ELF-1 (cell line): ENCODE measurements at places on chromosomes 4 and X.

DNA sequence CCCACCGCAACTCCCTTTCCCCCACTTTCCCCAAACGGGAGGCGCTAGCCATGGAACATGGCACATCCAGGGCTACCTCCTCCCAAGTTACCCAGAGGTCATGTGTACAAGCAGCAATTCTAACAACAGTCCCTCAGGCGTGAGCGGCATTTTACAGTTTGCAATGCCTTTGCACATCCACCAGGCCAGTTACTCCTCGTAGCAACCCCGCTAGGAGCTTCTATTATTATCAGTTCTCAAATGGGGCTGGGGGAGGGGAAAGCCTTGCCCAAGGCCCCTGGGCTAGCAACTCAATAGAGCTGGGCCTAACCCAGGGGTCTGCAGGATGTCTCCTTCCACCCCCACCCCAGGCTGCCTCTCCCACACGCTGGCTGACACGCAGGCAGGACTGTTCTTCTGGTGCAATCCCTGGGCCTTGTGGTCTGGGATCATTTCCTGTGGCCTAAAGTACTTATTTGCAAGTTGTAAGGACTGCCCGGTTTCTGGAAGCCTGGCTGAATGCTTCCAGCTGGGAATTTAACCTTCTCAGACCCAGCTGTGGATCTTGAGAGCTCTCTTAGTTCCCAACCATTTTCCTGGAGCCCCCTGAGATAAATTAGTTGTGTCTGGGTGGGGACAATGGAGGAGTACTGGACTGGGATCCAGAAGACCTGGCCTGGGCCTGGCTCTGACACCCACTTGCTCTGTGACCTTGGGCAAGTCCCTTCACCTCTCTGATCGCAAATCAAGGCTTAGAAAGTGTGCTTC lies 27.7 kb downstream of the PJA1 start:
- peak; percentile 97 for DNase-seq

GRCh38 chr4:140031061-140031460 lies 122.9 kb downstream of the MAML3 start:
- no peak for DNase-seq

GRCh38 chrX:151365579-151365978 lies 31.4 kb upstream of the VMA21 start:
- no peak for DNase-seq

DNA sequence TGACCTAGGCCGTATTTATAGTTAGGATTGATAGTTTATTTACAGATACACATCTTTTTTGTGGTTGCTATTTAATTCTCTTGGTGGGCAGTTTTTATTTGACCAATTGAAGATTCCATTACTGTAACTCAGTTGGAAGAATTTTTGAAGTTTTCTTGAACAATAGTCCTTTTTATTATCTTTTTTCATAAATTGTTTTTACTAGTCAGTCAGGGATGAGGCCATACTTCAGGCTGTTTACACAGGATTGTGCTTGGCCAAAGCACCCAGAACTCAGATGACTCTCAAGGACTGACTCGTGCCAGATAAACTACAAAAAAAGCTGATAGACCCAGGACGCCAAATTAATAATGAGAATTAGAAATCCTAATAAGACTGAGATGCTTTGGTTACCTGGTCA lies 7.0 kb downstream of the HERC3 start:
- DNase-seq = no peak

GRCh38 chr4:80162418-80162817 lies 34.9 kb upstream of the PRDM8 start:
- no peak for DNase-seq

- DNase-seq = no peak
Observed at GRCh38 chrX:22689290-22689689, 310.5 kb upstream of the DDX53 start.

DNA sequence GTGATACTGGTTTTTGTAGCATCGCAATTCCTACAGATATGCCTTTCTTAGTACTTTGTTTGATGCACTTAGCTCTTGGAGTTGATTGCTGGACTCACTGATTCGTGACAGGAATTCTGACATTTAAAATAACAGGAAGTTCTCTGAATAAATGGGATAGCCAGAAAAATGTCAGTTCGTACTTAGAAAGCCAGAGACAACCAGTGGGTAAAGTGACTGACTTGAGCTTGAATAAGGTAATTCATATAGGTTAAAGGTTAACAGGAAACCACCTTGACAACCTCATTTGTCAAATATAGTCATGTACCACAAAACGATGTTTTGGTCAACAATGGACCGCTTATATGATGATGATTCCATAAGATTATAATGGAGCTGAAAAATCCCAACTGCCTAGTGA lies 181.4 kb downstream of the RPA4 start:
- DNase-seq = no peak

DNA sequence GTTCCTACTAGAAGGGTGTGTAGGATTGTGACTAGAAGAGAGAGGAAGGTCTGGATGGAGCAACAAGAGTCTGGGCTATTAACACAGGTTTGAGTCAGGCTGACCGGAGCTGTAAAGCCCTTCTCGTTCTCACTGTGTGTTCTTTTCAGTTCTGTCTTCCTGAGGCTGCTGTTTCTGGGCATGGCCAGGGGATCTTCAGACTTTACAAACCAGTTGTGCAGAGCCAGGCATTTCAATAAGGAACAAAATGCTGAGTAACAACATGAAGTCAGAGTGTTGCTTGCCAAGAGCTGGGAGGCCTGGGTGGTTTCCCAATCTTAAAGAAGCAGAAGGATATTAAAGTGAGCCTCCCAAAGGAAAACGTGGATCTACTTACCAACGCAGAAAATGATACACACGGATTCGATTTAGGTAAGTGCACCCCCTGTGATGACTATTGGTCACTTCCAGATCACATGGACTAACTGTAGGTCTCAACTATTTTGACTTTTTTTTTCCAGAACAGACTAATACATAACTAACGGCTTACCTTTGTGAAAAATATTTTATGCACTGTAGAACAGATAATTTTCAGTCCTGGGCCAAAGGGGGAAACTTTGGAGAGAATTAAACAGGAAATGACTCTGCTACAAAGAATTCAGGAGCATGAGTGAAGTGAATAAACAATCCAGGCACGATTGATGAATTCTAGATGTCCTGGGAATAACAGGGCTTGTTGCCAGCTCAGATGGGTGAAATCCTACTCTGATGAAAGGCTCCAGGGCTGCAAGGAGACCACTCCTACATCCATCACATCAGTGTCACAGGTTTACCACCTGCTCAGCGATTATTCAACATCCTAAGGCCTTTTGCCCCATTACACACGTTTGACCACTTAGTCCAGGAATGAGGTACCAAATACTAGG lies 94.5 kb downstream of the ANXA3 start:
- peak; percentile 22 for DNase-seq

GRCh38 chr4:184324939-184325477 lies 107.3 kb upstream of the ENPP6 start:
- DNase-seq = peak; percentile 27
